ENCODE measurements at places on chromosomes 5 and 9.

GRCh38 chr9:129524582-129525270, 96.2 kb downstream of the C9orf50 start:
- no peak for DNase-seq

- no peak for DNase-seq
Measured at GRCh38 chr9:111287127-111287526, 42.9 kb downstream of the OR2K2 start.

DNA sequence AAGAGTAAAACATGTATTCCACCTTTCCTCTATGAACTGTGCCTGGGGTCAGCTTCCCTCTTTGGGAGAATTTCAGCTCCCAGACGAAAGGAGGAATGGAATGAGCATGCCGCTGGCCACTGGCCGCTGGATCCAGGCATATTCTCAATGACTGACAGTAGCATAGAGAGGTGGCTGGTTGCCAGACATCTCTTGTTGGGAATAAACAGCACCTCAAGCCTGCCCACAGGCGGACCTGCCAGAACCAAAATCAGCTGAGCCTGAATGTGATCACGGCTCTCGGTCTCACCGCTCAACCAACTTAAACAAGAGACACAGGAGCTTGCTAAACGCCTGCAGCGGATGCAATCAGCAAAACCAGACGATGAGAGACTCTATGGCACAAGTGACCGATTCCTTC, 20.6 kb downstream of the TBC1D9B start:
- no peak for DNase-seq

GRCh38 chr5:39370555-39371366, 6.5 kb upstream of the C9 start:
- no peak for DNase-seq

DNA sequence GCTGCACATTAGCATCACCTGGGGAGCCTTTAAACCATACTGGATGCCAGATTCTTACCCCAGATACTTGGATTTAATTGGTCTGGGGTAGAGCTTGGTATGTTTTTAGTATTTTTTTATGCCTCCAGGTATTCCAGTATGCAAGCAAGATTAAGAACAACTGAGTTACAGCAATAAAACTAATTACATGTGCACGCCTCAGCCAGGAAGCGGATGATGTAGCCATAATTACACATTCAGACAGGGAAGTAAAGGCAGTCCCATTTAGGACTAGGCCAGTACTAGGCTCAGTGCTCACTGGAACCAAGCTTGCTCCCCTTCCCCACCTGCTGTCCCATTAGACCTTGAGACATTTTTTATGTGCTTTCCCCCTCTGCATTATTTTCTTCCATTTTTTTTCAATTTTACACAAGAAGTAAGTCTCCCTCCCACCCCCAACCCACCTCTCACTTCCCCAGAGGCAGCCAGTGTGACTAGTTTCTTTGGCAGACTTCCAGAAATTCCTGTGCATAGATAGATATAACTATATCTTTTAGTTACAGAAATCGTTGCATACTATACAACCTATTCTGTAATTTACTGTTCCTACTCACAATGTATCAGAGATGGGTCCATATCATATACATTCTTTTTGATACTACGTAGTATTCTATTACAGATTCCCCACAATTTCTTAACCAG, 7.1 kb upstream of the GNAQ start:
- DNase-seq = no peak

DNA sequence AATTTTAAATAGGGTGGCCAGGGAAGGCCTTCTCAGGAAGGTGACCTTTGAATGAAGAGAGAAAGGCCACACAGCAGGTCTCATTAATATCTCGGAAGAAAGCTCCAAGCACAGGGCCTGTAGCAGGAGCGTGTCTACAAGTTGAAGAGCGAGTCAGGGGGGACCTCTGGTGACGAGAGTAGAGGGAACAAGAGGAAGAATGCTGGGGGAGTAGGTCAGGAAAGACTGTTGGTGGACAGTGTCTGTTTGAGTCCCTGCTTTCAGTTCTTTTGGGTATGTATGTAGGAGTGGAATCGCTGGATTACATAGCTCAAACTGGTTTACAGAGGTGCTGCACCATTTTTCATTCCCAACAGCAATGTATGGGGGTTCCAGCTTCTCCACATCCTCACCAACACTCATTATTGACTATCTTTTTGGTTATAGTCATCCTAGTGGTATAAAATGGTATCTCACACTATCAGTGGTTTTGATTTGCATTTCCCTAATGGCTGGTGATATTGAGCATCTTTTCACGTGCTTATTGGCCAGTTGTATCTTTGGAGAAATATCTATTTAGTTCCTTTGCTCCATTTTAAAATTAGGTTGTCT, 55.8 kb downstream of the NUP214 start:
- DNase-seq = no peak

GRCh38 chr9:103301051-103301450, 305.9 kb downstream of the CYLC2 start:
- DNase-seq = no peak

DNA sequence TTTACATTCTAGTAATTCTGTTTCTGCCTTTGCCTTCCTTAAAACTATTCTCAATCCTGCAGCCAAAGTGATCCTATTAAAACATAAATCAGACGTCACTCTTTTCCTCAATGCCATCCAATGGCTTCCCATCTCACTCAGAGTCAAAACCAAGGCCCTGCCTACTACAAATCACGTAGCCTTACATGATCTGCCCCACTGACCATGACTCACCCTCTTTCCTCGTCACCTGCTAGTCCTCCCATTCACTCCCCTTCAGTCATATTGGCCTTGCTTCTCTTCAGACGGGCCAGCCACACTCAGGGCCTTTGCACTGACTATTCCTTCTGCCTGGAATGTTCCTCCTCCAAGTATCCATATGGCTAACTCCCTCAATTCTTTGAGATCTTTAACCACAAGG, 39.0 kb upstream of the DMXL1 start:
- DNase-seq = no peak

Measured in natural killer cell treated with Interleukin-12 subunit alpha and Interleukin-12 subunit beta and Interleukin-15 and Interleukin-18, amount 100 ng/mL, for 72 hours (primary cell).